ENCODE measurements at places on chromosomes 4 and X.
A peak's percentile ranks its signal among the peaks of the same experiment; 100 is the strongest.

GRCh38 chr4:37279894-37280592 lies 35.5 kb downstream of the NWD2 start:
- DNase-seq = no peak

- DNase-seq = no peak
Observed at GRCh38 chrX:71534773-71535544, 2.1 kb downstream of the OGT start.

GRCh38 chr4:81429607-81430006 lies 42.1 kb downstream of the RASGEF1B start:
- DNase-seq = no peak

DNA sequence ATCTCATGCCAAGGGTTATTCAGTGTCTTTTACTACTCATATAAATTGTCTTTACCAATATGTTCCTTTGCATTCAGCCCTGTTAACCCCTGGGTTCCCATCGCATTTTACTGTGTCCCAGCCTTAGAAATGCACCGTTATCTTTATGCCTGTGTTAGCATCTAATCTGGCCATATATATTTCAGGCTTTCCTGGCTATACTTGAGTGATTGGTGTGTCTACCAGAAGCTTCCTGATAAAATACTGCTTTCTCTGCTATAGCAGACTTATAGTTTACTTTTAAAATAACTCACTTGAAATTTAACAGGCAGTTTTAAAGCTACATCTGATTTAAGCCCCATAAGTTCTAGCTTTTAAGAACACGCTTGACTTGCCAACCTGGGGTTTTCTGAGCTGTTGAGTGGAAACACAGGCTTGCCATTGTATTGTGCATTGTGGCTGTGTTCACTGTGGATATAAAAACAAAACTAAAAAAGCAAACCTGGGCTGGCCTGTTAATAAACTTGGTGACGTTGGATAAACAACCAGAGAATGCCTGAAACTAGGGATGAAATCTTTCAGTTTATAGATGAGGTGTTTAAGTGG lies 185.3 kb upstream of the TAPT1 start:
- DNase-seq = no peak

DNA sequence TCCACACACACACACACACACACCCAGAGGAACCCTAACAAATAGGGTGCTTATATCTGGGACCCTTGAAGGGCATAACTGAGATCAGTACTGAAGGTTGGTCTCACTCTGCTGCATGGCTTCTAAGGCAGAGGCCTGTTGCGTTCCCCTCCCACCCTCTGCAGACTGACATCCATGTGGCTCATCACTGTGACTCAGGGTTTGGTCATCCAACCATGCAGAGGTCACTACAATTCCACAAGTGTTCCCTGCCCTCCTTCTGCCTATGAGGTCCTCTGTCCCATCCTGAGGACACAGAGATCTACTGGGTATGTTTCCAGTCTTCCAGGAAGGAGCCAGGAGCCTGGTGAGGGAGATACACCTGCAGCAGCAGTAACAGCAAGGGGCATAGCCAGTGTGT lies 55.8 kb downstream of the XAGE2 start:
- DNase-seq = no peak

- no peak for DNase-seq
Observed at GRCh38 chr4:37999000-37999716, 39.0 kb downstream of the PTTG2 start.

DNA sequence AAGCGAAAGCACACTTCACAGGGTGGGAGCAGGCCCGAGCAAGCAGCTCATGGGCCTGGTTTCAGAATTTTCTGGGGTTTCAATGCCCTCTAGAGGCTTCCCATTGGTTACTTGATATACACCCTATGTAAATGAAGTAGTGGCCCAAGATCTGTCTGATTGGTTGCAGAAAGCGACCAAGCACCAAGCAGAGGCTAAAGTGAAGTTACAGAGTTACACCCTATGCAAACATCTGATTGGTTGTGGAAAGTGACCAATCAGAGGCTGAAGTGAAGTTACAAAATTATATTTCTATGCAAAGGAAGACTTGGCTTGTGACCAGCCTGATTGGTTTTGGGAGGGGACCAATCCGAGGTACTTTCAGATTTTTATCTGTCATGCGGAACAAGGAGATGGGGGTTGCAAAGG lies 8.2 kb downstream of the FHIP1A start:
- DNase-seq = no peak

- DNase-seq = peak; percentile 49
Observed at GRCh38 chrX:41352329-41352838, 18.4 kb downstream of the DDX3X start.

DNA sequence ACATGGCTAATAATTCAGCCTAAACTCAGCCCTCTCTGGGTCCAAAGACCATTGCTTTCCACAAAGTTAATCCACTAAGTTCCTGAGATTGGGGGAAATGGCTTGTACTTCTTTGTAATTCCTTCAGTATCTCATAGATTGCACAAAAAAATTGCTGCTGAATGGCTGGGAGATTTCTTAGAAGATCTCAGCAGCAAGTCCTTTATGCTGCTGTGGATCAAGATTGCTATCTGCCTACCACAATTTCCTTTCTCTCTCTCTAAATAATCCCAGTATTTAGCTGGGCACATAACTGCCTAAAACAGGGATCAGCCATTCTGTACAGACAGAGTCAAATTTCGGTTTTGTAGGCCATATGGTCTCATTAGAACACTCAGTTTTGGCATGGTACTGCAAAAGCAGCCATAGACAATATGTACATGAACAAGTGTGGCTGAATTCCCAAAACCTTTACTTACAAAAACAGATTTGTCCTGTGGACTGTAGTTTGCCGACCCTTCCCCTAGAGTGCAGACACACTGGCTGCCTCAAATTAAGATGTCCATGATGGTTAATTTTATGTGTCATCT lies 18.5 kb upstream of the HOPX start:
- no peak for DNase-seq

DNA sequence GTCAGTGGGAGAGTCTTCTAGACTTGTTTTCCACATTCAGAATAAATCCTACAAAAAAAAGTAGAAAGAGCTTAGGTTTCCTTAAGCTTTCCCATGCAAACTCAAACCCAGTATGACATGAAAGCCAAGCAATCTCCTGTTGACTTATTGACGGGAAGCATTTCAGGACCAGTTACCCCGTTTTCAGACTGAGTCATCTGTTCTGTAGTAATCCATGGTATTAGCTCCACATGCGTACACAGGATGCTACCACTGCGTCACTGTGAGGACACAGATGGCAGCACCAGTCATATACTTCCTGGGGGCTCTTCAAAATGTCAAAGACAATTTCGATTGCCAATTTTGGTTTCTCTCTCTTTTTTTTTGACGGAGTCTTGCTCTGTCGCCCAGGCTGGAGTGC lies 224.9 kb upstream of the MAD2L1 start:
- no peak for DNase-seq

DNA sequence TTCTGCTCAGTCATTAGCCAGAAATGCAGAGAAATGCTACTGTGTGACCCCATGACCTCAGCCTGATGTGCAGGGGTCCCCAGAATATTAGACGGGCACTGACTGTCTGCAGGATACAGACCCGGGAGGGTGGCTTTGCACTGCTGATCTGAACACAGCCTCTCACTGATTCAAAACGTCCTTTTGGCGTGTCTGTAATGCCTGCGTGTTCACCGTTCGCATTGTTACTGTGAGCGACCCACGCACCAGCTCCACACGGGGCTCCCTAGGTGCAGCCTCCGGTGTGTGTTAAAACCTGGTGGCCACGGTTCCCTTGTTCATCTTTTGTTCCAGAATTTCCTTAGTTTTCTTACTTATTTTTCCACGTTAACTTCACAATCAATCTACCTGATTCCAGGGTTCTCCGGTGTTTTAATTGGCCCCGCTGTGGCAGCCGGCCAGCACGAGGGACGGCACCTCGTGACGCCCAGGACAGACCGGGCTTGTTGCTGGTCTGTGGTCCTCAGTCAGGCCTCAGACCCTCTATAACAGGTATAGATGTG lies 32.0 kb upstream of the SPON2 start:
- no peak for DNase-seq

DNA sequence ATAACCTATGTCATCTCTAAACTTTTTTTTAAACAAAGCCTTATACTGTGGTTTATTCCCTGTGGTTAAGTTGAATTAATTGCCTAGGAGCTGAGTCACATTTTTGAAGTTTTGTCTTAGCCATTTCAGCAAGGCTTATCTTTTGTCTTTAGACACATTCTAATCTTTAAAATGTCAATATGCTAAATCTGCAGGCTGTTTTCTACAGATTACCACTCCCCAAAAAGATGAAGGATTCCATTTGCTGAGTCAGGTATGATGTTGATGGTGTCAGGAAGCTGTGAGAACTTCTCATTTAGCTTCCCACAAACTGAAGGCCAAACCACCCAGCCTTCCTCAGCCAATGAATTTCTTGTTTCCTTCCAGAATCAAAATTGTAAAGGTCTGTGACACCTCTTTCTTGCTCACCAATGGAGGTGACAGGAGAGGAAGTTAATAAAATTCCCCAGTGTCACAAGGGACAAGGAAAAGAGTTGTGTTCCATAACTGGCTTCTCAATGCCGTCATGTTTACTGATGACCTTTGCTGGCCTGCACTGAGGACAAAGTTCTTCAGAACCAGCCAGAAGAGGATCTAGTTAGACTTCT lies 3.7 kb upstream of the CXCL6 start:
- no peak for DNase-seq

GRCh38 chrX:22526339-22526738 lies 253.6 kb downstream of the CBLL2 start:
- DNase-seq = no peak

- DNase-seq = no peak
Observed at GRCh38 chrX:10441464-10441863, 178.9 kb downstream of the MID1 start.

GRCh38 chr4:129822701-129823100 lies 726.7 kb downstream of the C4orf33 start:
- DNase-seq = no peak

DNA sequence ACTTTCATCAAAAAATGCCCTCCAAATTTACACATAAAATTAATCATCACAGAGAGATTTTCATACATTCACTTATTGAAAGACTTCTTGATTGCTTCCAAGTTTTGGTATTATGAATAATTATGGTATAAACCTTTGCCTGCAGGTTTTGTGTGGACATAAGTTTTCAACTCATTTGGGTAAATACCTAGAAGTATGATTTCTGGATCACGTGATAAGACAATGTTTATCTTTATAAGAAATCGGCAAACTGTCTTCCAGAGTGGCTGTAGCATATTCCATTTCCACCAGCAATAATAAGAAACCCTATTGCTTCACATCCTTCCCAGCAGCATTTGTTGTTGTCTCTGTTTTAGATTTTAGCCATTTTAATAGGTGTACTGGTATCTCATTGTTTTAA lies 1507.0 kb upstream of the IGFBP7 start:
- no peak for DNase-seq

- no peak for DNase-seq
Observed at GRCh38 chrX:37921758-37922157, 74.4 kb upstream of the DYNLT3 start.

GRCh38 chr4:168612450-168613135 lies 115.7 kb downstream of the PALLD start:
- no peak for DNase-seq

GRCh38 chr4:77703666-77704065 lies 98.0 kb downstream of the CXCL13 start:
- no peak for DNase-seq

GRCh38 chrX:37896511-37896890 lies 49.1 kb upstream of the DYNLT3 start:
- no peak for DNase-seq

DNA sequence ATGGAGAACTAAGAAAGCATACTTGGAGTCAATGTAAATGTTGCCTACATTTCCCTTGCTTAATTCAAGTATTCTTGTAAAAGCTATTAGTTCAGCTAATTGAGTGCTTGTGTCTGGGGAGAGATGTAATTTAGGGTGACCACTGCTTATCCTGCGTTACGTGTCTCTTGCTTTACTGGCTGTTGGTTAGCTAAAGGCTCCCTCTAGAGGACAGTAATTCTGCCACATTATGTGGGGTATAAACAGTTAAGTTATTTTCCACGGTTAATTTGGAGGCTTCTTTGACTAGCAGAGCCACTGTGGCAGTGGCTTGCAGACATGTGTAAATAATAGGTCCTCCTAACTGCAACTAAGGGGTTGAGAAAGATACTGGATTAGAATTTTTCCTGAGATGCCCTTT lies 25.3 kb upstream of the NAF1 start:
- no peak for DNase-seq

DNA sequence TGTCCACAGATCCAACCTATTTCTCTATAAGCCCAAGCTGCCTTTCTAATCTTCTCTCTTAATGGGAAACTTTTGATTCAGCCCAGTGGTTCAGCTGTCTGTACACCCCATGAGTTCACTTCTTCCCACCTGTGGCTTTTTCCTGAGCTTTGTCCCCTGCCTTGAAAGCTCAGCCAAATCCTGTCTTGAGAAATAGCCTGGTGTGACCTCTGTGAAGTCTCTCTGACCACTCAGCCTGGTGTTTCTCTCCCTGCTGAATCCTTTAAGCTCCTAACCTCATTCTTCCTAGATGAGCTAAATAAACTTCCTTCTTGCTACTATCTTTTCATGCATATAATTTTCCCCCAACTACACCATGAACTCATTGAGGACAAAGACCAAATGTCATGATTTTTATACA lies 15.2 kb upstream of the HERC5 start:
- no peak for DNase-seq

- DNase-seq = no peak
Observed at GRCh38 chr4:96166806-96167205, 326.9 kb downstream of the PDHA2 start.

DNA sequence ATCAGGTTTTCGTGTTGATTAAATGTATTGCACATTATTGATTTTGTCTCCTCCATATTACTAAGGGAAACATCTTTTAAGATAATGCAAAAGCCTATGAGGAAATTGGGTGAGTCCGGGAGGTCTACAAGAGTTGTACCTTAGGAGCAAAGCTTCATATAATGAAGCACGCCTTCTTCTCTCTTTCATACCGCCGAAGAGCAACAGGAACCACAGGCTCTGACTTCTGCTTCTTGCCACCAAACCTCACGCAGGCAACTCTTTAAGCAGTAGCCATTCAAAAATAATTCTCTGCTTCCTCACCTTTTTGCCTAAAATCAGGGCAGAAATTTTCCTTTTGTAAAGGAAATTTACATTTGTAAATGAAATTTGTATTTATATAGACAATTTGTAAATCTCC lies 139.6 kb downstream of the SPRY1 start:
- DNase-seq = no peak

DNA sequence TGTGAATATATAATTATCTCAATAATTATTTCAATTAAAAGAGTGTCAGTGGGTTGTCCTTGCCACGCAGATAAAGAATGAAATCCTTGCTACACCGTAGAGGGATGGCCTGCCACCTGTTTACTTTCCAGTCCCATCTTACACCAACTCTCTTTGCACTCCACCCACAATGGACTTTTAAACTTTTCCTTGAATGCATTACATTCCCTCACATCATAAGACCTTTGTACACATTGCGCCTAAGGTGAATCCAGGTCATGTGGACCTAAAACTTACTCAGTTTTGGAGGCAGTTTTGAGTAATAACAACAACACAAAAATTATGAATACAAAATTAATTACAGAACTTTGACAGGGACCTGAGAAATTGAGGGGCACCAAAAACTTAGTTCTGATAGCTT lies 78.7 kb upstream of the PDE5A start:
- no peak for DNase-seq

All from CD4-positive, alpha-beta T cell treated with Interleukin-12 subunit alpha and Interleukin-12 subunit beta, for 1 hour (primary cell).